ENCODE measurements at places on chromosomes 6 and 20. TPM values are rescaled to one million over a fixed set of nuclear protein-coding genes. Genes with fewer than 3 reads are reported as not detected.
A peak's percentile ranks its signal among the peaks of the same experiment; 100 is the strongest.

- no peak overlapping the region for H3K27ac ChIP-seq
- no peaks in the 10 kb centered on the region for H3K36me3 ChIP-seq
- DNase-seq: no peak
Measured at GRCh38 chr20:59421920-59422637, 121.7 kb downstream of the EDN3 start.

DNA sequence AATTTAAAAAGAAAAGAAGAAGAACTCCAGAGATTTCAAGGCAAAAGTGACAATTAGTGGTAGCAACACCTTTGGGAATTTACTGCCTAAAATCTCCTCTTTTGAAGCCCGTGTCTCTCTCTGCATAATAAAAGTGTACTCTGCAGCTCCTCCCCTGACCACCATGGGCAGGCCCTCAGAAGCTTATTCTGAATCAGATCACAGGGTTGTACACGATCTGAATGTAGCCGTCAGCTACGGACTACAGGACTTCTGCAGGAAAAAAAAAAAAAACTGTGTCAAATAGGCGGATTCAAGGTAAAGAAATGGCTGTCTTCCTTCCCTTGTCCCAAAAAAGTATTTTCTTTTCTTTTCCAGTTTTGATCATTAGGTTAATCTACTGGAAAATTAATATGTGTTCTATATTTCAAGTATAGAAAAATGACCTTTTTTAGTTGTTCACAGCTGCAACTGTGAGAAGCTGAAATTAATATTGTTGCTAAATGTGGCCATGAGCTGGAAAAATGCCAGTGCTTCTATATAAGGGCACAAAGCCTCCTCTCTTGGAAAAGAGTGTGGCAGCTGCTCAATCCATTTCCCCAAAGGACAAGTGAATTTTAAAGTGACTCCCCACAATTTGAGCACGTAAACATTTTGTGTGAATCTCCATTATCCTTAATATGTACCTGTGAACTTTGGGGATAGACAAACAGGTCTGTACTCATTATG is 397.4 kb downstream of the C6orf118 start:
- no peak for DNase-seq
- H3K4me3 ChIP-seq: no peak overlapping the region
- H3K27me3 ChIP-seq: no peaks in the 10 kb centered on the region
- no peak overlapping the region for H3K27ac ChIP-seq

DNA sequence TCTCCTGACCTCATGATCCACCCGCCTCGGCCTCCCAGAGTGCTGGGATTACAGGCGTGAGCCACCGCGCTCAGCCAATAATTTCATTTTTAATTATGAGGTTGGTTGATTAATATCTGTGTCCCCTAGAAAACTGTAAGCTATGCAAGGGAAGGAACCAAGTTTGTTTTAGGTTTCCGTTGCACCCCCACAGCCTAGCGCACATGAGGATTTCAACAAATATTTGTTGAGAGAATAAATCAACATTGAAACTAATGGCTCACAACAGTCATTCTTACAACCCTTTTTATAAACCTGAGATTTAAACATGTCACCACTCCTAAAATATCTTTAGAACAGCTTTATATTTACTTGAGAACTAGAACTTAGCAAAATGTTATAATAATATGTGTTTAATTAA is 114.0 kb upstream of the CARMIL1 start:
- H3K4me1 ChIP-seq: no peaks in the 10 kb centered on the region
- no peaks in the 10 kb centered on the region for H3K27me3 ChIP-seq
- H3K36me3 ChIP-seq: no peaks in the 10 kb centered on the region
- no peak overlapping the region for H3K27ac ChIP-seq
- DNase-seq: no peak

- H3K4me1 ChIP-seq: peaks cover 15% of the 10 kb centered on the region
- H3K27ac ChIP-seq: peak overlapping the region; percentile 77
- no peaks in the 10 kb centered on the region for H3K36me3 ChIP-seq
- no peaks in the 10 kb centered on the region for H3K27me3 ChIP-seq
- no peak overlapping the region for H3K4me3 ChIP-seq
Measured at GRCh38 chr20:5835871-5836270, 85.7 kb downstream of the SHLD1 start.

DNA sequence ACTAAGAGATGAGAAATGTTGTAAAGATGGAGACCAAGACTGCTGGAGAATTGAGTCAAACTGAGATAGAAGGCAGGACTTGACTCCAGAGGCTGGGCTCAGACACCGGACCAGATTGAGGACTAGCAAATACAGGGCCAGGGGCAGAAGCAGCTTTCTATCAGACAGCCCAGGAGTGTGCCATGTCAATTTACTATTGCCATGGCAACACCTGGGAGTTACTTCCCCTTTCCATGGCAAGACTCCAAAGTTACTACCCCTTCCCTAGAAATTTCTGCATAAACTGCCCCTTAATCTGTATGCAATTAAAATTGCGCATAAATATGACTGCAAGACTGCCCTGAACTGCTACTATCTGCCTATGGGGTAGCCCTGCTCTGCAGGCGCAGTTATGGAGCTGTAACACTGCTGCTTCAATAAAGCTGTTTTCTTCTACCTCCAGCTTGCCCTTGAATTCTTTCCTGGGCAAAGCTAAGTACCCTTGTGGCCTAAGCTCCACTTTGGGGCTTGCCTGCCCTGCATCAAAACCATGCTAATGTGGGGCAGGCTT is 90.1 kb upstream of the EDN1 start:
- DNase-seq: no peak
- H3K27me3 ChIP-seq: no peaks in the 10 kb centered on the region
- no peak overlapping the region for H3K27ac ChIP-seq
- H3K4me3 ChIP-seq: no peak overlapping the region
- no peaks in the 10 kb centered on the region for H3K36me3 ChIP-seq

DNA sequence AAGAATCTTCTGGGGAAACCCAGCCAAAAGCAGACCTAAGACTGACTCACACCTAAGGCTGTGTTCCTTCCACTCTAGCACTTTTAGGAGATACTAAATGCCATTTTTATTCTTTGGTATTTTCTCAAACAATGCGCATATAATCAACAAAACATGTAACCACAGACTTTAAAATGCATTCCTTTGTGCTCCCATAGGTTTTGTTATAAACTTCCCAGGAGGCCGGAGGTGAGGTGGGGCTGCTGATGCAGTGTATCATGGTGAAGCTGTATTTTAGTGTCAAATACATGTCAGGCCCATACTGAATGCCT is 155.2 kb downstream of the BTBD3 start:
- no peaks in the 10 kb centered on the region for H3K27me3 ChIP-seq
- no peak overlapping the region for H3K4me3 ChIP-seq
- no peak for DNase-seq
- no peak overlapping the region for H3K27ac ChIP-seq

Gene GLYATL3
- not detected for polyA plus RNA-seq

DNA sequence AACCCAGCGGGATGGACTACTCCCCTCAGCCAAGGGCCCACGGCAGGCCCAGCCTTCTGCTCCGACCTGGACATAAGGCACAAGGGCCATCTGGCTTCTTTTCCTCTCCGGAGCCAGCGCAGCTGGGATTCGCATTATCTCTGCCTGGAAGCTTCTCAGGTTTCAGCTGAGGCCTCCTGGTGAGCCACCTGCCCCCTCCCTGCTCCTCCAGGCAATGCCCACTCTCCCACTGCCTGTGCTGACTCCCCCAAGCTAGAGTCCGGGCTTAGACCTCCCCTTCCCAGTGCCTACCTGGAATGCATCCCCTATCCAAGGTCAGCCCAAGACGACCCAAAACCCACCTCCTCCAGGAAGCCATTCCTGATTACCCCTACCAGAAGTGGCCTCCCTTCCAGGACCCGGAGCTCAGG is 60.7 kb downstream of the EZR start:
- no peak overlapping the region for H3K4me3 ChIP-seq
- H3K36me3 ChIP-seq: no peaks in the 10 kb centered on the region
- H3K4me1 ChIP-seq: no peaks in the 10 kb centered on the region
- no peak for DNase-seq
- H3K27ac ChIP-seq: no peak overlapping the region
- H3K27me3 ChIP-seq: no peaks in the 10 kb centered on the region

Measured in naive thymus-derived CD4-positive, alpha-beta T cell (primary cell).